ENCODE measurements at places on chromosomes 7 and 10.

DNA sequence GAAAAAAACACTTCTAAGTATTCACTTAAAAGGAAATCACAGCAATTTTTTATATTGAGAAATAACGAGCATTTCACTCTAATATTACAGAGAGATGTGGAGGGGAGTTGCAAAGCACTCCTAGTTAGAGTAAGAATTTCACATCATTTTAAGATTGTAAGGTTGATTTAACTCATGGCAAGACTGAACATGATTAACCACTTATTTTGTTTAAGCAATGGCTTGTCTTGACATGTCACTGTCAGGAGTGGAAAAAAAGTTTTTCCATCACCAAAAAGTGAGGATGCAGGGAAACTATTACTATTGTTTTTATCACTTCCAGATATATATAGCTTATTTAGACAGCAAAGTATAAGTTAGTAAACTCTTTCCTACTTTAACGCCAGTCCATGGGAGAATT, 27.1 kb downstream of the CD36 start:
- DNase-seq = no peak

- no peak for DNase-seq
Measured at GRCh38 chr7:37432281-37432920, 16.3 kb downstream of the ELMO1 start.

DNA sequence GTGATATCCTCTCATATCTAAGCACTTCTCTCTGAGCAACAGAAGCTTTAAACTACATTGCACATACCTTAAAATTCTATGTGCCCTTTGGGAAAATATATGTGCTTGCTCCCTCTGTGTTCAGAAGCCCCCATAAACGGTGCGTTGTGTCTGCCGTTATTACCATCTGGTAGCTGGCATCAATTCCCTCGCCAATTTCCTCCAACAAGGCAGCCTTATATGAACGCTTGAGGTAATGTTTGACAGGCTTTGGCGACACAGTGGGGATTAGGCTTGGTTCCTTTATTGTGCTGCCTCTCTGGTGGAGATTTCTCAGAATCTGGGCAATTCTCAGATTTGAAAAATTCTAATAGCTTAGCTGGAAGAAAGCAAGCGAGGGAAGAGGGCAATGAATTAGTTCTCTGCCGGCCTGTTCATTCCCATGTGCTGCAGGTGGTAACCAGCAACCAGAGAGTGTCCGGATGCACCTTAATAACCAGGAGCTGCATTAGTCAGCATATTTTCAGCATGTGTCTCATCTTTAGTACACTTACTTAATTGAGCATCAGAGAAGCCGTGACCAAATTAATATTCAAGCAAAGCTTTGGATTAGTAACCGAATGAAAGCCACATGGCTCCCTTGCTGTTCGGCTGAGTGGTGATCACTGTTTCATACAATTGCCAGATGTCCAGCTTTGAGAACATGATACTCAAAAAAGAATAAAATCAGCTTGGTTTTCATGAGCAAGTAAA, 7.3 kb upstream of the PPP1R17 start:
- no peak for DNase-seq

- no peak for DNase-seq
Measured at GRCh38 chr7:157989589-157989988, 598.0 kb downstream of the PTPRN2 start.

DNA sequence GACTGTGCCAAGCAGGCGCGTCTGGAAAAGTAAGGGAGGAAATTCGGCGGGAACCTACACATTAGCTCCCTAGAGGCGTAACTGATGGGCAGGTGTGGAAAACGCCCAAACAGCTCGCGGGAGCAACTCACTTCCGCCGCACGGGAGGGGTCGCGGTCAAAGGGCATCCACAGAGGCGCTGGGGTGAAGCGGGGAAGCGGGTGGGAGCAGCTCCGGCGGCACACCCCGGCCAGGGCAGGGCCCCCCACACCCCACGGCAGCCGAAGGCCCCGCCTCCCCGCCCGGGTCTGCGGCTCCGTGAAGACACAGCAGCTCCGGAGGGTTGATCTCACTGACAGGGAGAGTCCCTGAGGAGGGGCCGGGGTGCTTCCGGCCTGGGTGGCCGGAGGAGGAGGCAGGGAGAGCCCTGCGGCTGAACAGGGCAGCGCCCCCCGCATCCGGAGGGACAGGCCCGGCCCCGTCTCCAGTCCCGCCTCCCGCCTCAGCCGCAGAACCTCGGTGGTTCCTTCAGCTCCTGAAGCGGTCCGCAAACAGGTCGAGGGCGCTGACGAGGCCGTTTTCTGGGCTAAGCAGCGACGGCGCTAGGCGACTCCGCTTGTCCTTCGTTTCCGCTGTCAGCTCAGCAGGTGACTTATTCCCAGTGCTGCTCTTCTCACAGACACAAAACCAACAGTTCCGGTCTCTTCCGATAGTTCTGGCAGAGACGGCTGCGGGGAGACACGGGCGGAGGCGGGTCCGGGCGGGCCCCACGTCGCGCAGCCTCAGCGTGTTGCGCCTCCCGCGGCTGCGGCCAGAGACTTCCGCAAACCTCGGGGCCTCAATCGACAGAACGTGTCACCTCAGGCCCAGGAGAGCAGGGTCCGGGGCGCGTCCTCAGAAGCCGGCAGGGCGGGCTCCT, 276.1 kb downstream of the DNAJB6 start:
- no peak for DNase-seq

- no peak for DNase-seq
Measured at GRCh38 chr7:101729241-101729883, 88.1 kb upstream of the CUX1 start.

DNA sequence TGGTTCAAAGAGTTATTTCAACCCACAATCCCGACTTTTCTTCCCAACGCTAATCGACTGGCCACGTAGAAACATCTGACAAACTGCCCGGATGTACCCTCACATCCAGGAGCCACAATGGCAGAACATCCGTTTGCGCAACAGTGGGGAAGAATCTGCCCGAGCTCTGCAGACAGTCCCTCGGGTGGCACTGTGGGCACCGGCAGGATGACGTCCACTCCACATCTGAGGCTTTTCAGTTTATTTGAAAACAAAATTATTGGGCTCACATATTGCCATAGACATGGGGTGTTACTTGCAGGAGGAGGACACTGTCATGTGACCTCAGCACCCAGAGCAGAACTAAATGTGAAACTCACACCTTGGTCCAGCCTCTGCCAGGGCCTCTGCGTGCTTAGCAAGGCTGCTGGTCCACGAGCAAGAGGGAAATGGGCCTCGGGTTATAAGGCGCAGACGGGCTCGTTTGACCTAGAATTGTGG, 84.1 kb downstream of the MKI67 start:
- no peak for DNase-seq

DNA sequence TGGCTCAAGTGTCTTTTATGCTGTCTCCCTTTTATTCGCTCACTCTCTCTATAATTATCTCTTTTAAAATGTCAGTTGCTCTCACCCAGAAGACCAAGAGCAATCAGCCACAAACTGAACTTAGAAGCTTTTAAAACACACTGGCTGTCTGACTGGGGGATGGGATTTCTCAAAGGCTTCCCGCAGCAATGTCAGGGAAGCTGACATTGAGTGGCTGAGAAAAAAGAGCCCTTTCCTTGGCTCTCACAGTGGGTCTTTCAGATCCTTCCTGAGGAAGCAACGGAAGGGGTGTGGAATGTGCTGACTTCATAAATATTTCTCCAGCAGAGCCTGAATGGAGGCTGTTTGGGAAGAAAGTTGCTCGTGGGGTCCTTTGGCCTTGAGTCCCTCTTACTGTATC, 445.7 kb upstream of the C7orf33 start:
- DNase-seq = no peak

DNA sequence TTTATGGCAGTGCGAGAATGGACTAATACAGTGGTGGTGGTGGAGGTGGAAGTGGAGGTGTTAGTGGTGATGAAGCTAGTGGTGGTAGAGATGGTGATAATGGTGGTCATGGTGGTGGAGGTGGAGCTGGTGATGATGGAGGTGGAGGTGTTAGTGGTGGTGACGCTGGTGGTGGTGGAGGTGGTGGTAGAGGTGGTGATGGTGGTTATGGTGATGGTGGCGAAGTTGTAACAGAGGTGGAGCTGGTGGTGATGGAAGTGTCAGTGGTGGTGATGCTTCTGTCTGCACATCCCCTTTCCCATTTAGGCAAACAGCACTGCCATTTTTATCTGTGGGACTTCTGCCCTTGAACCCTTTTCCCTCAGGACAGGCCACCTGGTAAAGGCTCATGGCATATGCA, 7.4 kb upstream of the PTPRN2 start:
- DNase-seq = no peak
